ENCODE measurements at places on chromosomes 7 and 10.

DNA sequence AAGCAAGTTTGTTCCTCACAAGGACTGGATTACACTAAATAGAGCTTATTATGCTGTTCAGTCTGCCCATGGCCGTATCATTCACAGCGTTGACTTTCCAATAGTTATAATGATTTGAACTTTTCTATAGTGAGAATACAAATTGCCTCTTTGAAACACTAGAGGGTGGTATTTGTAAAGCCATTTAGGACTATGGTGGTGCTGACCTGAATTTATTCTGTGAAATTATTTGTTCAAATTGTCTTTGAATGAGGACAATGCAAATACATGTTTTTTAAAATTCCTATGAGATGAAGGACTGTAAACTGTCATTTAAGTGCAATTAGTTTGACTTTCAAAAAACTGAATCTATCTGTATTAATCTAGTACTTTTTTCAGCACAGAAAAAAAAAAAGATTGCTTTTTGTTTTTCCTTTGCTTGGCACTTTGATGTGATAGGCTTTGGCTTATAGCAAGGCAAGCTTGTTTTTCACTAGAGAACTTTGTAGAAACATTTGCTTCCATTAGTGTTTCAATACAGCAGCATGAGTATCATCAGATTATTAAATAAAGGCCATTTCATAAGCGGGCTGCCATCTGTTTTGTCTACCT, 122.7 kb upstream of the TMEM229A start:
- DNase-seq = no peak

DNA sequence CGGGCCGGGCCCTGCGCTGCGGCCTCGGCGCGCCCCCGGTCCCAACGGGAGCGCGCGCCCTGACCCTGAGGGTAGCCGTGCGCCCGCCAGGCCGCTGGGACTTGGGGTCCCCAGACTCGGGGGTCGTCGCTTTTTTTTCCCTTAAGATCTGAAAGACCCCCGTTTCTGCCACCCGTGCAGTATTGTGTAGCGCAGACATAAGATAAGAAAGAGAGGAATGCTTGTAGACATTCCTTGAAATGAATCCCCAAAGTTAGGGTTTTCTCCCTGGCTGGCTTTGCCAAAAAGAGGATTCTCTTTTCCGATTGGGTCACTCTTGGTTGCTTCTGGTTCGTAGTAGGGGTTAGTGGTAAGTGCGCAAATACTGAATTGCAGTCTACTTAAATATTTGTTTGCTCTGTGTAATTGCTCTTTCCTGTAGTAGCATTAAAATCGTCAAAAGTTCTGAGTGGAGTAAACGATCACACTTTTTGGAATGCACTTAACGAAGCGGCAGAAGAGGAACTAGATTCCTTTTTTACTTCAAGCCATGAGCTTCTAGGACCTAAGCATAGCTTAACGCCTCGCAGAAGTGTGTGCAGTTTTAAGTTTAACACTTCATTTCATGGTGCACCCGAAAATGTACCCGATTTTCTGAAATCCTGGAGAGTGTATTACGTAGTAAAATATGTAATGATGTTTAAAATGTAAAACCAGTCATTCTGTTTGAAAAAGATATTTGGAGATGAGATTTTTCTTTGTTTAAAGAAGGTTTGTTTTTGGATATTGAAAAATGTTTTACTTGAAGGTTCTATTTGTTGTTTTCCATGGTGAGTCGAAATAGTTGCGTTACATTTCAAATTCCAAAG, 1.3 kb downstream of the CUL1 start:
- peak; percentile 12 for DNase-seq

- DNase-seq = no peak
These were observed 296.1 kb upstream of the SEMA3A start for GRCh38 chr7:84490661-84491060.

DNA sequence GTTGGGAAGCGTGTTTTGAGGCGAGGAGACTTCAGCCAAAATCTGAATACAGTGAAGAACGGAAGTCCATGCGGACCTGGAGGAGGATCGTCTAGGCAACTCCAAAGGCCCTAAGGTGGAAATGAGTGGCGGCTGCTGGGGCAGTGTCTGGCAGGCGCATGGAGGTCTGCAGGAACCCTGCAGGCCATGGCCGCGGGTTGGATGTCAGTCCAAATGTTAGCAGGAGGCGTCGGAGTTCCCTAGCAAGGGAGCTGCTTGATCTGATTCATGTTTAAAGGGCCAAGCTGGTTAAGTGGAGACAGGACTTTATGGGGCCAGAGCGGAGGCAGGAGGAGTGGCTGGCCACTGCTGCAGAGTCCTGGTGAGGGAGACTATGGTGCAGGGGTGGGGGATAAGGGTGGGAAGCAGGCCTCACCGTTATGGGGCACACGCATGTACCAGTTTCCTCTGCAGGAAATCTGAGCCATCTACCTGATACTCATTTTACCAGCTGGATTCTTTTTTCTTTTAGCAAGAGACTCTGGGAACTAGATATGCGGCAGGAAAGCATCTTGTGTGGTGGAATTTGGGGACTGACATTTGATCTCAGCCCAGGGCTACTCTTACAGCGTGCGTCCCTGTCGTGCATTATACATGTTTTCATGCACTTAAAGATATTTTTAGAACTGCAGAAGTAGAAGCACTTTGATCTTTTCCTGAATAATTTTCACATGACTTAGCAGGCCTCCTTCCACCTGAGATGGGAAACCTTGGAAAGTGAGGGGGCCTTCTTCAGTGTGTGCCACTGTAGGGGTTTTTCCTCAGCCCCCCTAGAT, 6.6 kb upstream of the REPIN1 start:
- DNase-seq = no peak

GRCh38 chr10:74314166-74314565, 163.1 kb downstream of the ADK start:
- DNase-seq = peak; percentile 10

DNA sequence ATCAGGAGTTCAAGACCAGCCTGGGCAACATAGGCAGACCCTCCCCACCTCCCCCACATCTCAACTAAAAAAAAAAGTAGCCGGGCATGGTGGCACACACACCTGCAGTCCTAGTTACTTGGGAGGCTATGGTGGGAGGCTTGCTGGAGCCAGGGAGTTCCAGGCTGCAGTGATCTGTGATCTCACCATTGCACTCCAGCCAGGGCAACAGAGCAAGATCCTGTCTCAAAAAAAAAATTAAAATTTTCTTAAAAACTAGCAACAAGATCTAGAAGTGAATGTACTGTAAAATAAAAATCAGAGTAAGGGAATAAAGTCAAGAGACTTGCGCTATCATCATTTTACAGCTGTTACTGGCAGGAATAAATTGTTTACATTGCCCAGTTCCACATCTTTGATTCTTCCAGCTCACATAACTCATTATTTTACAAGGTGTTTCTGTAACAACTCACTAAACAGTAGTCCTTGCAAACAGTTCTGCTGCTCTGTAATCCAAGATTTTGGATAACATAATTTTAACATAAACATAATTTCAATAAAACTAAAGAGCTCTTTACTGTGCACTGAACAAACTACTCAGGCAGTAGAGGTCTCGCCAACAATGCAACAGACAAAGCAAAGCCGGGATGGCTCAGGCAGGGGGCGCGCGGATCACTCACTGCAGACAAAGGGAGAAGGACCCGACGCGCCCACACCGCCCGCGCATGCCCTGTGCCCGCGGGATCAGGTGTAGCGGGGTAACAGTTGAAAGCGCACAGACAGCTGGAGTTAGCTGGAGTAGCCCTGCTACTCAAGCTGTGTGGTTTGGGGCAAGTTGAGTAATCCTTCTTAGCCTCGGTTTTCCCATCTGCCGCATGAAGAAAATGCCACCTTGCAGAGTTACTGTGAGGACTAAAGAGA, 73.3 kb upstream of the NFE2L3 start:
- DNase-seq = peak; percentile 78

DNA sequence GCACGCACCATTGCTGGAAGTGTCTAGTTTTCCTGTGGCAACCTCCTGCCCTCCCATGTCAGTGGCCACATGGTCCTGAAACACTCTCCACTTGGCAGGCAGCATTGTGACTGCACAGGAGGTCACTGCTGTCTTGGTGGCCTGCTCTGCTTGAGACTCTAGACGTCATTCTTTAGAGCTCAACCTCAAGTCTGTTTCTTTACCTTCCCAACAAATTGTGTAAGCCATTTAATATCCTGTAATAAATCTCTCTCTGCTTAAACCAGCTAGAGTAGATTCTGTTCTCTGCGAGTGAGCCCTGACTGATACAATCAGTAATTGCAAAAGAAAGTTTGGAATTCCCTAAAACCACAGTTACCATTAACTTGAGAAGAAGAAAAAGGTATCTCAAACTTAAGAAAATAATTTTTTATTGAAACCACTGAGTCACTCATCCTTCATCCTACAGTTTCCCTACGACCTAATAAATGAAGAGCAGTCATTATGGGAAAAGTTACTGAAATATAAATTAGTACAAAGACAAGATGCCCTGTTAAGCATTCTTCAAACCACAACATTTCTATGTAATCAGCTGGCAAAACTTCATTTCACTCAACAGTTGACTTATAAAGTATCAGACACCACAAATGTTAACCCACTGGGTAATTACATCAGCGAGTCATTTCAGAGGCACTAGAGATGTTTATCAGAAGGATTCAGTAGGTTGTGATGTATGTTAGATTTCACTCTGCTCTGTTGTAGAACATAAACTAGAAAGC, 18.0 kb downstream of the SLC25A13 start:
- no peak for DNase-seq

DNA sequence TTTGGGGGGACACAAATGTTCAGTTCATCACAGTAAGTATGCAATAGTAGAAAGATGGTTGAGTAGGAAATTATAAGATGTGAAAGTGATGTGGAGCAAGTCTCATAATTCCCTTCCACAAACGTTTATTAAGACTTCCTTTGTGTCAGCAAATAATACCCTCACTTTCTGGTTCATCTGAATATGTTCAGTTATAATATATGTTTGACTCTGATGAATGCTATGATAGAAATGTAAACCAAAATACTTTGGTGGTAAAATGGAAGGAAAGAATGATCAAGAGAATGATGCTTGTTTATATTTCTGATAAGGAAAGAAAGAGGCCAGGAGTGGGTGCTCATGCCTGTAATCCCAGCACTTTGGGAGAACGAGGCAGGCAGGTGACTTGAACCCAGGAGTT, 111.7 kb upstream of the PLXDC2 start:
- no peak for DNase-seq

- DNase-seq = no peak
These were observed 26.0 kb downstream of the LARP4B start for GRCh38 chr10:905503-905902.

- DNase-seq = no peak
These were observed 51.3 kb downstream of the HIP1 start for GRCh38 chr7:75687246-75688088.

DNA sequence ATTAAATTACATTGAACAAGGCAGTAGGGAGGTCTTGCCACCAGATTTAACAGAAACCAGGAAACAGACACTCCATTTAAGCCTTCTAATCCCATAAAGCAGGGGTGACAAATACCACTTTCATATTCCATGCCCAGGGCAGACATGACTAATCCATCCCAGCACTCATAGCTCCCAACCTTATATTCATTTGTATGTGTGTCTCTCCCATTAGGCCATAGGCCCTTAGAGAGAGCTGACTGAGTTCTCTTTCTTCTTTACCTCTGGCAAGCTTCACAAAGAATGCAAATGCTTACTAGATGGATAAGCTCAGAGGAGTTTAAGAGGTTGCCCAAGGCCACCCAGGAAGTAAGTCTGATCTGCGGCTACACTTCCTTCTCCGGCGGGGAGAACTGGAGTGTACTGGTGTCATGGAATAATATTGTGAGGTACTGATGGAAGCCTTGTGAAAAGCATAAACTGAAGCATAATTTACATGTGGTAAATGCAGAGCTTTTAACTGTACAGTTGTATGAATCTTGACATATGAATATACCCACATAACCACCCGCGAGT, 239.7 kb upstream of the HABP2 start:
- DNase-seq = no peak

DNA sequence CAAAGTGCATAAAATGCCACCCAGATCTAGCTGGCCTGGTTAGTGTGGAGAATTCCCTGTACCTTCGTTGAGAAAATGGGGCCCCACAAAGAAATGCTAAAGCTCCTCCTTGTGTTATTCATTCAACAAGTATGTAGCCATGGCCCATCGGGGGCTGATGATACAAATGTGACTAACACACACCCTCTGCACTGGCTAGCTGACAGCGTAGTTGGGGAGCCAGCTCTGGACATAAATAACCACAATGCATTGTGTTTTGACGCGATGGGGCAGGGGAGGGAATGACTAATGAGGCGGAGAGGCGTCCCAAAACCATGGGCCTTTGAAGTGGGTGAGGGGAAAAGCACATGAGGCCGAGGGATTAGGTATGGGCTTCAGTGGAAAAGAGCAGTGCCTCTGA, 28.2 kb upstream of the ASL start:
- DNase-seq = no peak

DNA sequence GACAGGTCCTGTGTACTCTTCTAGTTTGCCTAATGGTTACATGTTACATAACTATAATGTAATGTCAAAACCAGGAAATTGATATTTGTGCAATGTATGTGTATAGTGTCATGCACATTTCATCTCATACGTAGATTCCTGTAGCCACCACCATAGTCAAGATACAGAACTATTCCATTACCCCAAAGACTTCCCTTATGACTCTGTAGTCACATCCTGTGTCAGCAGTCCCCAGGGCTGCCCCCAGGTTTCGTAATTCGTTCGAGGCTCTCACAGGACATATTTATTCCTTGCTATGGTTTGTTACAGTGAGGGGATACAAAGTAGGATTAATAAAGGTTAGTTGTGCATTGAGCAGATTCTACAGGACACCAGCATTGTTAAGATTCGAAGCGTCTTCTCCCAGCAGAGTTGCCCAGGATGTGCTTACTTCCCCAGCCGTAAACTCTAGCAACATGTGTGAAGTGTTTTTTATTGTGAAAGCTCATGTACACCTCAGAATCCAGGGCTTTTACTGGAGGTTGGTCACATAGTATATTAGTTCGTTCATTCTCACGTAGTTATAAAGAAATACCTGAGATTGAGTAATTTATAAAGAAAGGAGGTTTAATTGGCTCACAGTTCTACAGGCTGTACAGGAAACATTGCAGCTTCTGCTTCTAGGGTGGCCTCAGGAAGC, 18.6 kb downstream of the RABGEF1 start:
- peak; percentile 13 for DNase-seq

GRCh38 chr7:41696323-41696916, 6.5 kb downstream of the INHBA start:
- no peak for DNase-seq

- no peak for DNase-seq
These were observed 68.6 kb upstream of the CACUL1 start for GRCh38 chr10:118823256-118823907.

DNA sequence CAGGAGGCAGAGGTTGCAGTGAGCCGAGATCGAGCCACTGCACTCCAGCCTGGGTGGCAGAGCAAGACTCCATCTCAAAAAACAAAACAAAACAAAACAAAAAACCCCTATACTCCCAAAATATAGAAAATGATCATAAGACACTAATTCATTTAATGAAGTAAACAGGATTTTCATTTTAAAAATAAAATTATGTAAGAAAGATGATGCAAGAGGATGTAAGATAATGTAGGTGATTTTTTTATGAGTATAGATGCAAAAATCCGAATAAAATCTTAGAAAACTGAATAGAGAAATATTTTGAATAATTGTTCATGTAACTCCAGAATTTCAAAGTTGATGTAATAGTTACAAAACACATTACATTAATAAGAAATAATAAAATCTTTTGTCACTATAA, 3.6 kb upstream of the AS3MT start:
- DNase-seq = no peak

GRCh38 chr7:148242294-148242821, 348.2 kb upstream of the C7orf33 start:
- peak; percentile 2 for DNase-seq

- no peak for DNase-seq
These were observed 47.4 kb downstream of the AFAP1L2 start for GRCh38 chr10:114356751-114357514.

GRCh38 chr10:76397181-76398042, 966.0 kb downstream of the LRMDA start:
- DNase-seq = no peak

All from CD4-positive, alpha-beta T cell treated with Interleukin-21 for 1 hour (primary cell).